ENCODE measurements at places on chromosomes 7 and 10.

GRCh38 chr7:154777023-154777422 is 225.9 kb downstream of the PAXIP1 start:
- DNase-seq = peak; percentile 5

GRCh38 chr10:3064423-3064822 is 2.9 kb upstream of the PFKP start:
- no peak for DNase-seq

DNA sequence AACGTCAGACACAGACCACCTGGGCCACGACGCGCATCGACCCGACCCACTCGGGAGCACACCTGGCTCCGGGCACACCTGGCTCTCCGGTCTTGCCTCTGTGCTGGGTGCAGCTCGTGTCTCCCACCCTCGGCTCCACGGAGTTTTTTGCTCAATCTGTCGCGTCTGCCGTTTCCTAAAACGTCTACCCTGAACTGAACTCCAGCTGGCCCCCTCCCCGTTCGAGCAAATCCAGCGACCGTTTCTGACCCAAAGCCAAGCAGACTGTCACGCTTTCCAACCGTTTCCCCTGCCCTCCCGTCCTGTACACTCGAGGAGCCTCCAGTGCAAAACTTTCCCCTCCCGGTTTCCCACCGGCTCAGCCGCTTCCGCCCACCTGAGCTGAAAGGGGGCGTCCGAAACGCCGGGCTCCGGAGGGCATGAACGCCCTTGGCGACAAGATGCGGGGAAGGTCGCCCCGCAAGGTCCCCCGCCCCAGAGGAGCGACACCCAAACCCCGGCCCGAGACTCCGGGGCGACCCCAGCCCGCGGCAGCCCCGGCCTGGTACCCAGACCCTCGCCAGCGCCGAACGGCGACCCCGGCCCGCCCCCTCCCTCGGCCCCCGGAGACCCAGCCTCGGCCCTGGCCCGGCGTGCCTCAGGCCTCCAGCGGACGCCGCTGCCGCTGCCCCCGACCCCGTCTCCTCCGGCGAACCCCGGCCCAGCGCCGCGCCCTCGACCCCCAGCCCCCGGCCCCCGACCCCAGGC is 557 bp downstream of the CYTH3 start:
- no peak for DNase-seq

GRCh38 chr7:154332811-154333580 is 280.8 kb downstream of the DPP6 start:
- no peak for DNase-seq

- DNase-seq = no peak
These were observed 484.6 kb downstream of the GATA3 start for GRCh38 chr10:8539056-8539455.
